ENCODE measurements at places on chromosomes 12 and 14. TPM values are rescaled to one million over a fixed set of nuclear protein-coding genes. Genes with fewer than 3 reads are reported as not detected.

ERBB3 gene
- total RNA-seq, result 25.0 TPM

- no peak for DNase-seq
These were observed 11.2 kb downstream of the ZDHHC22 start for GRCh38 chr14:77130386-77130785.

DNA sequence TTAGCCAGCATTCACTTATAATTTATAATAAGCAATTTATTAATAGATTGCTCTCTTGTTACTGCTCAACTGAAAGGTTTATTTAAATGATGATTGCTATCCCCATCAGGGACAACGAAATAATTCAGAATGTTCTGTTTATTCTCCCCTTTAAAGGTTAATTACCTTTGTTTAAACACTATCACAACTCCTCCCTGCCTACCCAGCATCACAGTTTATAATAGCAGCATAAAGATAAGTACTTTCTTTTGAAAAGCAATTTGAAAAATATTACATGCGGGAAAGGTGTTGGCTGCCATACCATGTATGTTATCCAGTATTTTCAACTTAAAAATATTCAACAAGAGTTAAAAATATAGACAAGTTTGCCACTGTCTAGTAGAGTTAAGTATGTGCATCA lies 30.6 kb downstream of the SCAF11 start:
- no peak for DNase-seq

DNA sequence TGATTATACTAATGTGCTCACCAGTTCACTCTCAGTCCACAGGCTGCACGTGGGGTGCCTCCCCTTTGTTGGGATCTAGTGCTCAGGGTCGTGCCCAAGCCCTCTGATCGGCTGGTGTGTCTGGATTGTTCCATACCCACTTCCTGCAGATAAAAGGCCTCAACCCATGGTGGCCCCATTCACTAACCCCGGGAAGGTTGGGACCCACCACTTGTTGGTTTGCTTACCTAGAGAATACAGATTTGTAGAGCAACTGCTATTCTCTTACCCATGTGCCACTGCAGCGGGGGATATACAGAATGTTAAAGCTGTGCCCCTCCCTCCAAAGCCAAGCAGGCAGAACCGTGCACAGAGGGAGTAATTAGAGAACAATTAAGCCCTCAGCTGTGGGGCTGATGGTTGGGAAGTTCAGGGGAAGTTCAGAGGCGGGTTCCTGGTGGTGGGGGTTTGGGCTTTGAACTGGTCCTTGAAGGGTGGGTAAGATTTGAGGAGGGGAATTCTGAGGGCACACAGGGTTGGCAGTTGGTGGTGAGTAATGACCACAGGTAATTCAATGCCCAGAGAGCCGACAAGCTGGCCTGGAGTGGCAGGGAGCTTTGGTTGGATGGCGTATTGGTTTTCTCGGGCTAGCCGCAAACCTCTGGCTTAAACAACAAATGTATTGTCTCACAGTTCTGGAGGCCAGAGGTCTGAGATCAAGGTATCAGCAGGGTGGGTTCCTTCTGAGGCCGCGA lies 68.8 kb downstream of the ADCK1 start:
- DNase-seq, result no peak

- DNase-seq, result no peak
These were observed 30.9 kb downstream of the MYO1H start for GRCh38 chr12:109378569-109378968.
